Suppressor macrophage treated with lipopolysaccharide for 4 hours (primary cell): ENCODE measurements at places on chromosomes 2 and 18.

- DNase-seq = no peak
Measured at GRCh38 chr18:43876286-43876685, 599.0 kb upstream of the SYT4 start.

DNA sequence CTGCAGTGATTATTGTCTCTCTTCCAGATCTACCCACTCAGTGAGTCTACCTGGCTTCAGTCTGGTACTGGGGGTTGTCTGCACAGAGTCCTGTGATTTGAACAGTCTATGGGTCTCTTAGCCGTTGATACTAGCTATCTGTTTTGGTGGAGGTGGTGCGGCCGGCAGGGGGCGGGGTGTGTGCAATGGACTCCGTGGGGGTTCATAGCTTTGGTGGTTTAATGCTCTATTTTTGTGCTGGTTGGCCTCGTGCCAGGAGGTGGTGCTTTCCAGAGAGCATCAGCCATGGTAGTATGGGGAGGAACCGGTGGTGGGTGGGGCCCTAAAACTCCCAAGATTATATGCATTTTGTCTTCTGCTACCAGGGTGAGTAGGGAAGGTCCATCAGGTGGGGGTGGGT is 1120.1 kb upstream of the FAM98A start:
- DNase-seq = no peak

GRCh38 chr2:64847930-64848329 is 141.3 kb upstream of the SLC1A4 start:
- DNase-seq = no peak

- no peak for DNase-seq
Measured at GRCh38 chr2:222998459-222998858, 53.5 kb upstream of the KCNE4 start.

DNA sequence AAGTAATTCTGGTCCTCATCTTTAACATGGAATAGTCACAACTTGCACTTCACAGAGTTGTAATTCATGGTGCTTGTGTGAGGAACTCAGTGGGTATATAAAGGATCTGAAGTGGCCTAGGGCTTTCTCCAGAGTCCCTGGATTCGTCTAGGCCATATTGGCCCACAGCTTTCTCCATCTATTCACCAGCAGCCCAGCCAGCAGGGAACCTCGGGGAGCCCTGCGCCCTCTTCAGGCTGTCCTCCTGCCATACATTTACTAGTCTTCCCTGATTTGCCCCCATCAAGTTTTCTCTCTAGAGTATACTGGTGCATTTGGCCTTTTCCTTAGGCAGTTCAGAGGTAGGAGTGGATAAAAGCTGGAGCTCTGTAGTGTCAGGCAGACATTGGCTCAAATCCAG is 278.3 kb downstream of the MYCN start:
- peak; percentile 23 for DNase-seq

DNA sequence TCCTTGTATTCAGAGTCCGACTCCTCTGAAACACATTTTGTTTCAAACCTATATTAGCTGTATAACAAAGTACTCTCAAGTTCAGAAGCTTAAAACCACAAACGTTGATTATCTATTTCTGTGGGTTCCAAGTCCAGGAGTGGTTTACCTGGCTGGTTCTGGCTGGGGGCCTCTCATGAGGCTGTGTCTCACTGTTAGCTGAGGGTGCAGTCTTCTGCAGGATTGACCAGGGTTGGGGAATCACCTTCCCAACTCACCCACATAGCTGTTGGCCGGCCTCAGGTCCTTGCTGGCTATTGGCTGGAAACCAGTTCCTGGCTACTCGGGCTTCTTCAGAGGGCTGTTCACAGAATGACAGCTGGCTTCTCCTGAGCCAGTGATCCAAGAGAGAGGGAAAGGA is 18.0 kb upstream of the ATIC start:
- DNase-seq = no peak

DNA sequence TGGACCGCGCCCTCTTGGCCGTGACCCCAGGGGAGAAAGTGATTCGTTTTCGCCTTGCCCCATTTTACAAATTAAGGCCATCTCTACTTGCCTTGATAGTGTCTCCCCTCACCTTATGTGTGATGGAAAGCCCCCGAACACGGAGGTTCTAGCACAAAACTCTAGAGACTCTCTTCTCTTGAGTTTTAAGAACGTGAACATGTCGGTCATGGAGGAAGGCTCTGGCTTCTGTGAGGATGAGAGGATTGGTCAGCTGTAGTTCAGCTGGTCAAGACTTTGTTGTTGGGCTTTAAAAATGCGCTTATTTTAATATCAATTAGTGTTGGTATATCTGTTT is 828 bp downstream of the DYNC1I2 start:
- DNase-seq = no peak

DNA sequence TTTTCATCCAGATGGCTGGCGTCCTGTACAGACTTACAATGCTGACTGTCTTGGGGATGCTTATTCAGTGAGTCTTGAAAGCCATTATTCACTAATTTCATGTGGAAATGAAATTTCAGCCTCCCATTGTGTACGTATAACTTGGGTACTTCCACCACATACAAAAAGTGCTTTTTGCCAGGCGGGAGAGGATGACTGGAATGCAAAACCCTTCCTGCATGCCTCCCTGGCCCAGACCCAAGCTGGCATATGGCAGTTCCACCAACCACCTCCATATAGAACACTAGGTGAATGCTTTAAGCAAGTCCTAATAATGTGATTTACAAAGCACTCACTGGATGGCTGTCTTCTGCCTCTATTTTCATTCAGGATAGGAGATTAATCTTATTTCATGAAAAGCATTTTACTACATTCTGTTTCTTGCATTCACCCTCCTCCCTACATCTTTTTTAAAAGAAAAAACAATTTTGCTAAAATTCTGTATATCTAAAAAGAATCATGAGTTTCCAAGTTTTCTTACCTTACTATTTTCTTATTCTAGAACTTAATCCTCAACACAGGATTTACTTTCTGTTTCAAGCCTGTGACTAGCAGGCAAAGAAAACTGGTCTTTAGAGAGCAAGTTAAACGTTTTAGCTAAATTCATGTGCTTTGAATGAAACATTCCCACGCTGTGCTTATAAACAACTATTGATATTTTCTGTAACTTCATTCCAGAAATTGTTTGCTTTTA is 327.6 kb downstream of the NCKAP5 start:
- DNase-seq = no peak

GRCh38 chr2:64296695-64297346 is 152.6 kb upstream of the PELI1 start:
- no peak for DNase-seq

DNA sequence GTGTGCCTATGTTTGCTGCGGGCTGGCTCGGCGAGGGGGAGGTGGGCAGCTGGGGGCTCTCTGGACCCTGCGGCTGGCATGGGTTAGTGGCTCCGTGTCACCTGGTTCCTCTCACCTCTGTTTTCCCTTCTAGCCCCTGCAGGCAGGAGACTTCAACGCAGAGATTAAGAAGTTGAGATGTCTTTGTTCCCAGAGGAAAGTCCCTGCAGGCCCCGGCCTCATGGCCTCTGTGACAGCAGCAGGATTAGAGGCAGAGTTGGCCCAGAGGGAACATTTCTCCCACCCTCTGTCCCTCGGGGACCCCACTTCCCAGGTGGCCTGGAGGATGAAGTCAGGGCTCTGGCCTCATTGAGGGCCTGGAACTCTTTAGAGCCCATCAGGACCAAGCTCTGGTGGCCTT is 56.5 kb downstream of the HPCAL1 start:
- DNase-seq = no peak

DNA sequence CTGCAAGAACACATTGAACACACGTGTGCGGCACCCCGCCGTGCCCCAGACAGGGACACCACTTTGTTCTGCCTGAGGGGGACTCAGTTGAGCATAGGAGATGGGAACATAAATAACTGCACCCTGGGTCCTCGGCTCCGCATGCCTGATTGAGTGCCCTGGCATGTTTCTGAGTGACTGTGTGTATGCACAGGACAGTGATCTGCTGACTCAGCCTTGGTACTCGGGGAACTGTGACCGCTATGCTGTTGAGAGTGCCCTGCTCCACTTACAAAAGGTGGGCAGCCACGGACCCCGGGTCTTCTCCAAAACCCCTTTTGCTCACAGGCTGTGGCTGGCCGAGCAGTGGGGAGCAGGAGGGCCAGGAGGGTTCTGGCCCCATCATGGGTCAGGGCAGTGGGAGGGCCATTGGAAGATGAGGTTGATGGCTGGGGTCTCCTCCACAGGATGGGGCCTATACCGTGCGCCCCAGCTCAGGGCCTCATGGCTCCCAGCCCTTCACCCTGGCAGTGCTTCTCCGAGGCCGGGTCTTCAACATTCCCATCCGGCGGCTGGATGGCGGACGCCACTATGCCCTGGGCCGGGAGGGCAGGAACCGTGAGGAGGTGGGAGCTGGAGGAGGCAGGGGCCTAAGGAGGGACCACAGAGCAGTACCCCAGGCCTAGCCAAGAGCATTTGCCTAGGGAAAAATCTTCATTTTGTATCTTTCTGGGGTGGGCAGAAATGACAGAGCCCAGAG is 16.9 kb downstream of the SH2D6 start:
- DNase-seq = no peak

DNA sequence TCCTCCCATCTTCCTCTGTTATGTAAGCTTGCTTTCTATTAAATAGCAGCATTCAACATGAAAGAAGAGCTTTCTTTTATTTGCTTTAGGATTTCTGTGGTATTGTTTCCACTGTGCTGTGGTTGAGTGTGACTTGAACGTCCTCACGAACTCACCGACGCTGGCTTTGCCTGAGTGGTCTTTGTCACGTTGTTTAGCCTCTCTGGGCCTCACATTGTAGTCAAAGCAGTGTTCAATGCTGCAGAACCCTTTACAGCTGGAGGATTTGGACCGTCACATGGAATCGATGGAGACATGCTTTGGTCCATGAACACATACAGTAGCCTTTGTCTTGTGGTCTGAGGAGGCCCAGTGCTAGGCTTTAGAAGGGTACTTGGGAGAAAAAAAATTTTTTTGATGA is 66.3 kb downstream of the TANC1 start:
- no peak for DNase-seq

DNA sequence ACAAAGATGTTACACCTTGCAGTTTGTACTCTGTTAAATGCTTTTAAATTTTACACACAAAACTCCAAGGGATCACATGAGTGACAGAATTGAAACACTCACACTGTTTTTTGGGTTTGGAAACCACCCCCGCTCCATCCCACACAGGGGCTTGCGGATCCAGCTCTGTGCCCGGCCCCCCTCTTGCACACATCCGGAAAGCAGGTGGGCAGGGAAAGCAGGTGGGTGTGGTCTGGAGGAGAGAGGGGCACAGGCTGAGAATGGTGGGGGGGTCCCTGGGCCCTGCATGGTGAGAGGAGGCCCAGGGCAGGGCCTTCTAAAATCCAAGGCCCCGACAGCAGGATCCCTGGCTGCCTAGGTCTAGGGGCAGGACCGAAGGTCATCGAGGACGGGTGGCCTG is 88.5 kb upstream of the HPCAL1 start:
- DNase-seq = no peak

- DNase-seq = no peak
Measured at GRCh38 chr2:39631256-39631655, 34.5 kb upstream of the TMEM178A start.

GRCh38 chr2:122805346-122805745 is 1049.9 kb downstream of the TSN start:
- no peak for DNase-seq

DNA sequence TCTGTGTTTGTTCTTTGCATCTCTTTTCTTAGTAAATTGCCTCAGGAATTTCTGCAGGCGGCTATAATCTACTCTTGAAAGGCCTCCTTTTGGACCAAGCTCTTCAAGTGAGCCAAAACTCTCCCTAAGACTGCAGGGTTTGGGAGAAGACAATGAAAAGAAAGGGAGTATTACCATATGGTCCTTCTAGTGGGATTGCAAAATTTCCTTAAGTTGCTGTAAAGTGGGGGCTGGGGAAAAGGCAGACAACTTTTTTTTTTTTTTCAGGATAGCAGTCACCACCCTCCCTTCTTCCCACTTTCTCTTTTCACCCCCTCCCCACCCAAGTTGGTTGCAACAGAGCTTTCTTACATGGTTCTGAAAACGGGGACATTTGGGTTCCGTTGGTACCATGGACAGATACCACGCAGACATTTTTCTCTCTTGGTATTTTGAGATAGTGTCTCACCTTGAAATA is 183.7 kb downstream of the FHOD3 start:
- DNase-seq = no peak

- DNase-seq = no peak
Measured at GRCh38 chr2:216621292-216621691, 11.9 kb upstream of the IGFBP2 start.

- no peak for DNase-seq
Measured at GRCh38 chr2:177705511-177706173, 313.1 kb downstream of the AGPS start.
